ENCODE measurements at places on chromosomes 3 and 15.

DNA sequence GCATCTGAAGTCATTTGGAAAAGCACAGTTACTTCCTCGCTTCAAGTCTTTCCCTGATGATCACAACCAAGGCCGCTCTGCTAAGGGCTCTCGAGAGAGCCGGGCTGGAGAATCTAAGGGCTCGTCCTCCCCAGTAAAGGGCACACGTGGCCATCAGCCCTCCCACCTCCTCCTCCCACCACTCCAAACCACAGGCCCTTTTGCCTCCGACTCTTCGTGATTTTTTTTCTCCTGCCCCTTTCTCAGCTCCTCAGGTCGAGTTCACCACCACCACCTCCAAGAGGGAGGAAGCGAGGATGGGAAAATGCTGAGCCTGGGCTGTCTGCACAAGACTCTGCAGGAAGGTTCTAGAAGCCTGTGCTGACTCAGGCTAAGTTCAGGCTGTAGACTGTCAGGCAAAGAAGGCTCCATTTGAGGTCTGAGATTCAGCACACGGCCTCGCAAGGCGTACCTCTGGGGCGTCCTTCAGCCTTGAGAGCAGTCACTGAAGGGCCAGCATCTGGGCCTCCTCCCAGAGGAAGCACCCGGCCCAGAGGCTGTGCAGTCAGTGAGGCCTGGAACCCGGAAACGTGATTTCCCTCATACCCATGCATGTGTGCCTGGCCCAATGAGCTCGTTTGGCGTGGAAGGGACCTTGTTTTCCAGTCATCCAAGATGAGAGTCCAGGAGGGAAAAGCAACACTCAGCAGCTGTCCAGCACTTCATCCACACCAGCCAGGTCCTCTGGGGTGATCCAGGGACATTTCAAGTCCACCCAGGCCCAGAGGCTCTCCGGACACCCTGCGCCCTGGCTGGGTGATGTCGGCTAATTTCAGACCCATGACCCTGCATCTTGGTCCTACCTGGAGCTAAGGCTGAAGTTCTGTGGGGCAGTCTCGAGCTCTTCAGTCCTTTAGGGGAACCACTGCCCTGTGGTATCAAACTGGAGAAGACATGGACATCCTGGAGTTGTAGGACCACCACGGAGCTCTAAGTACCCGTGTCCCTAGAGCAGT is 196.8 kb downstream of the XXYLT1 start:
- peak; percentile 14 for DNase-seq

DNA sequence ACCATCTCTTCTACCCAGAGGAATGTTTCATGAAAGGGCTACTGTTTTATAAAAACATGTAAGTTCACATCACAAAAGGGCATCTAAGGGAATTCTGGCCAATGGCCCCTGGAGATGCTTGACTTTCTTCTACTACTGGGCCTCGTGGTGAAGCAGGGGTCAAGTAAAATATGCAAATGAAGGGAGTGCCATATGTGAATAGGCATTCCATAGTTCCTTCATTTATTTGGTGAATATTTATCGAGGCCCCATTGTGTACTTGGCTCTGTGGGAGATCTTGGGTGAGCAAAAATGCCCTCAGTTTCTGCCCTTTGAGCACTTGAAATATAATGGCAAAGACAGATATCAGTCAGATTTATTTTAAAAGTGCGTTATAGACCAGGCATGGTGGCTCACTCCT is 101.3 kb upstream of the CACNA2D3 start:
- no peak for DNase-seq

DNA sequence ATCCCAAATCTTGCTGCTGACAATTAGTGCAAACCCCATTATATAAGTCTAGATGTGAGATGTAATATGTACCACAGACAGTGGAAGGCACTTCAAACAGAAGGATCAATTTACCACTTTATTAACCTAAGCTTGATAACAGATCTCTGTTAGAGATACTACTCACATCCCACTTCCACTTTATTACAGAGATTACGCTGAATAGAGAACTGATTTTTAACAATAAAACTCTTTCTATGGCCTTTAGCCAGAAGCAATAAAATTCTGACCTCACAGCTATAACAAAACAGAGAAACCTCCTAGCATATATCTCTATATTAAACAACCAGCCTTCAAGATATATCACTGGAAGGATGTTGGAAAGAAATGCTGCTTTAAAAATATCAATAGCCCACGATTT is 517.7 kb downstream of the MAGI1 start:
- no peak for DNase-seq

DNA sequence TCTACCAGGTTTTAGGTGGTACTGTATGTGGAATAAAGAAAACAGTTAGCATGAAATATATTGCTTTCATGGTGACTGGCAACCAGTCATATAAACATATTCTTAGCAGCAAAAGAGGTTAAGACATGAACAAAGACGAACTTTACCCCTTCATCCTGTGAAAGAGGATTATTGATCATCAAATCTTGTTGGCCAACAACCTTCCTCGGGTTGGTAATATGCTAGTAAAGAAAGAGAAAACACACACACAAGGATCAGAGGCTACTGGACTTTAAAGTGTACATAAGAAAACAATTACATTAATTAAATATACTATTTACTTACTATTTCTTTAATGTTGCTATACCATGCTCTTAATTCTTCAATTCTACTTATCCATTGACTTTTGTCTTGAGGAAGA is 337.9 kb downstream of the TBC1D5 start:
- DNase-seq = no peak

GRCh38 chr3:134803051-134803505 is 8.0 kb downstream of the EPHB1 start:
- DNase-seq = no peak

DNA sequence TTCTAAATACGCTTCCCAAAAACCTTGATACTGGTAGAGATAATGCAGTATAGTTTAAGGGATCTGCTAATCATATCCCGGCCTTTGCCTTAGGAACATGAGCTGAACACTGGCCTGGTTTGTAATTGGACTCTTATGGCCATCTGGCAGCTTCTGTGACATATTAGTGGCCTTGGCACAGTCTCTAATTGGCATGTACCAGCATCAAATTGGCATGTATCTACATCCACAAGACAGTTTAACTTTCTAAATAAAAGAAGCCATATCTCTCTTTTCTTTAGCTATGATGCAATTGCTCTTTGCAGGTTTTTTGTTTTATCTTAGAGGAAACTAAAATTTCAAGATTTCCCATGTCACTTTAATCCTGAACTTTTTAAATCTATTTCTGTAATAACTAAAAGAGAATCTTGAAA is 44.6 kb upstream of the FILIP1L start:
- no peak for DNase-seq

DNA sequence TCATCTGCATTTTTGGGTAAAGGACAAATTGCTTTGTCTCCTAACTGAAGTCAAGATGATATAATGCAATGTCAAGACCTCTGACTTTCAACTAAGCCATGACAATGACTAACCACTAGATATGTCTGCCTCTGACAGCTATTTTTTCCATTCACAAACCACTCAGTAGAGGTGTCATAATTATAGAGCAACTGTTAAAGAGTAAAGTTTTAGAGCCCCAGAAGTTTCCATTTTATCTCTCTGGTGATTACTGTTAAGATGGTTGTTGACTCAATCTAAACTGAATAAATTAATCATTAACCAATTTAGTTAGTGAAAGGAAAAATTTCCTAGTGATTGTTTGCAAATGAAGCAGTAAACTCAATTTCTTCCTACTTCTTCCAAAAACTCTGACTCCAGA is 779.9 kb downstream of the GRM7 start:
- DNase-seq = no peak

GRCh38 chr3:52233968-52234367 is 5.0 kb downstream of the TWF2 start:
- DNase-seq = no peak

DNA sequence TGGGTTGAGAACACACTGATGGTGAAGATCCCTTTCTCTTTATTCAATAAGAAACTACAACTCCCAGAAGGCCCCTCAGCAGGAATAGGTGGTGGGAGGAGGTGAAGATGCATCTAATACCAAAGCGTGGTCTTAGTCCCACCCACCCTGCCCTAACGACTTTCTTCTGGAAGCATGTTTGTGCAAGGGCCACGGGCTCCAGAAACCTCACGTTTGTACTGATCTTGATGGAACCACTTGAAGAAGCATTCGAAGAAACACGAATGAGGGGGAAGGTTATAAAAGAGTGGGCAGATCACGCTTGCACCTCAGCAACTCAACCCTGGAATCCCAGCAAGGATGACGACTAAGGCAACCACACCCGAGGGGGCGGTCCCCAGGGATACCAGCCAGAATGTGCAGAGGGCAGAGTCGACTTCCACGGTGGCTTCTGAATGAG is 10.6 kb upstream of the SLC25A36 start:
- DNase-seq = no peak

DNA sequence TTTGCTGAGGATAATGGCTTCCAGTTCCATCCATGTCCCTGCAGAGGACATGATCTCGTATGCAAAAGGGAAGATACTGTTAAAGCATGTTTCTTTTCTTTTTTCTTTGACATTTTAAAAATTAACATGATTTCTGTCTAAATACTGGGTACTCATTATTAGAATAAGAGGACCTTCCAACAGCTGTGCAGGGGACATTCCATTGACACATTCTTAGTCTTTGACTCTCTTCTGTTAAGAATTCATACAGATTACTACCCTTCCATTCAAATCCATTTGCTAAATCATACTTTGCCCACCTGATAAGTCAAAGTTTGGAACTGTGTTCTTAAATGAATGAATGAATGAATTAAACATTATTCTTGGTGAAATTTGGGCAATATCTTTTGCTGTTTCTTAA is 5.1 kb upstream of the CP start:
- DNase-seq = no peak

GRCh38 chr15:98410328-98410727 is 238.0 kb upstream of the IGF1R start:
- DNase-seq = no peak

DNA sequence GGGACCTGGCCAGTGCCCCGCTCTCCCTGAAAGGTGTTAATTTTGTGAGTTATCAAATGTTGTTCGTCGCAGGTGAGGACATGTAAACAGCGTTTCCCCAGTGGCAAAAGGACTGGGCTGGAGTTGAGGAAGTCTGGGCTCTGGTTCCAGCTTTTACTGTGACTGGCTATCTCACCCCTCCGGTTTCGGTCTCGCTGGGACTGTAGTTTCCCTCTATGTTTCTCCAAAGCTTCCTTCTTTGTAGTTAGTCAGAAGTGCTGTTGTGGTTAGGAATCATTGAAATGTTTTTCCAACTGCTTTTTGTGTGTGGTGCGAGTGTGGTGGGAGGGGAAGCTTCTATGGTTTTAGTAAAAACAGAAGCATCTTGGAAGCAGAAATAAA is 990 bp upstream of the CLDN1 start:
- DNase-seq = no peak

- no peak for DNase-seq
Observed at GRCh38 chr3:47413751-47414150, 32.9 kb downstream of the PTPN23 start.

DNA sequence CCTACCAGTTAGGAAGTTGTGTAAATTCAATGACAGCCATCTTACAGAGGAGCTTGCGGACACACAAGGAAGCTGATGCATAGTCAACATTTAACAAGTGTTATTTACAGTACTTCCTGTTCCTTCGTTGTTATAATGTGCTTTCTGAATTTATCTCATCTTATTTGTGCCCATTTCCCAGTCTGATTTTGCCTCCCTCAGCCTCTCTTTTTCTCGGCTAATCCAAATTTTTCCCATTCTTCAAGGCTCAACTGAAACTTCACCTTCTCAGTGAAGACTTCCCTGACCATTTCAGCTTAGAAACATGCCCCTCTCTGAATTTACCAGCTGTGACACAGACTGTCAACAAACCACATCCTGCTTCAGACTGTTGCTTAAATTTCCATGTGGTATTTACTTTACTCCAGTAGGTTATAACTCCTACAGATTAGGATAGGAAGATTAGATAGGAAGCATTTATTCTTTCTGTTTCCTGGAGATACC is 55.7 kb upstream of the CP start:
- DNase-seq = no peak

GRCh38 chr3:101629219-101629618 is 47.7 kb downstream of the ZBTB11 start:
- DNase-seq = no peak

- DNase-seq = no peak
Observed at GRCh38 chr3:149270180-149270579, 48.6 kb upstream of the CP start.

DNA sequence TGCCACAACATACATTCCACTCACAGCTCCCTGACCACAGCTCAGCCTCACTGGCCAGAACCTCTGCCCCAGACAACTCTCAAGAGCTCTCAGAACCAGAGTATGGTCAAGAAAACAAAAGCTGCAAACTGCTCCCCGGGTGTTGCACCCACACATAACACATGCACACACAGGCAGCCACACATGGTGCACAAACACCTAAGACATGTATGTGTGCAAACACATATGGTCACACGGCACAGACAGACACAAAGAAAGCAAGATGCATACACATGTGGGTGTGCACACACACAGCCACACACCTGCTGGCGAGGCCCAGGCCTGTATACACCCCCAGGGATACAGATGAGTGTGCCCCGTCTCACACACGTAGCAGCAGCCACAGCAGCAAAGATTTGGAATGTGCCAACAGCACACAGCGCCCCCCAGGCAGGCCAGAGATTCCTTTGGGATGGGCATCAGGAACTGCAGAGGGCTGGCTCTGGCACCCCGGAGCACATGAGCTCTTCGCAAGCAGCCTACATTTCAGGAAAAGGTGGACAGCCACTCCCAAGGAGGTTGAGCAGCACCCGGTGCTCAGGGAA is 6.6 kb downstream of the KLF15 start:
- DNase-seq = no peak

GRCh38 chr3:127100459-127101410 is 92.2 kb upstream of the PRR23E start:
- DNase-seq = no peak

GRCh38 chr3:179158336-179159039 is 10.3 kb downstream of the PIK3CA start:
- DNase-seq = no peak

DNA sequence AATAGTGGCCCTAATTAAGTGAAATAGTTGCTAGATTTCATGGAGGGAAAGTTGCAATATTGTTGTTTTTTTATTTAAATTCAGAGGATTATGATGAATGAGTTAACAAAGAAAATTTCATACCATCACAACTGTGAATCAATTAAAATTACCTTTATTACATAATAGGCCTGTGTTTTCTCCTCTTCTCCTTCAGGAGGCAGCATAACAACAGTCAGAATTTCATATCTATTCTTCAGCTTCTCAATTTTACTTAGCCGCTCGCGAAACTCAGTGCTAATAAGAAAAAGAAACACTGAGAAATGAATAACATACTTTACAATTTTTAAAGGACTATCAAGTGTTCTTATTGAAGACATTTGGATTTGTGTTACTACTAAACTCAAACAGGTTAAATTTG is 29.4 kb downstream of the TTC14 start:
- no peak for DNase-seq

DNA sequence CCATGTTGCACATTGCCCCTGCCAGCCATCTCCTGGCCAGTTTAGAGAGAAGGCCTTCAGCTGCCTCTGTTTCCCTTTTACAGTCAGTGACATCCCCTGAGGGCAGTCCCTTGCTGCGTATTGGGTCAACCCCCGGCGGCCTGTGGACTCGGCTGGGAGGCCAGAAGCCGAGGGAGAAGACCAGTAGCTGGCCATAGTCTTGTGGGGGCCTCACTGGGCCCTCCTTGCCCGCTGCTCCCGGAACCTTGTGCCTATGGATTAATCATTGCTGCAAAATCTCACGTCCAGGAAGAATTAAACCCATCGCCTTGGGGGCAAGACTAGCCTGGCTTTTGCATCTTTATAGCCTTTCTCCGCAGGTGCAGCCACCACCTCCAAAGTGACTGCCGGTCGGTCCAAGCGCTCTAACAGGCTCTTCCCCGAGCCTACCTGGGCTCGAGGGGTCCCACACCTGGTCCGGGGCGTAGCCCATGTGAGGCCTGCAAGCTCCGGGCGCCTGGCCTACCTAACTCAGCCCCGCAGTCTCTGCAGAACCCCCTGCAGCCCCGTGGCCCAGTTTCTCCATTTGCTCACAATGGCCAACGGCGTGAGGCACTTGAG is 870 bp upstream of the CHAC1 start:
- DNase-seq = no peak
